Stimulated activated CD4-positive, alpha-beta T cell treated with anti-CD3 and anti-CD28 coated beads, Interleukin-15, amount 100 ng/mL, for 24 hours (primary cell): ENCODE measurements at places on chromosomes 12 and 14.
A peak's percentile ranks its signal among the peaks of the same experiment; 100 is the strongest.

DNA sequence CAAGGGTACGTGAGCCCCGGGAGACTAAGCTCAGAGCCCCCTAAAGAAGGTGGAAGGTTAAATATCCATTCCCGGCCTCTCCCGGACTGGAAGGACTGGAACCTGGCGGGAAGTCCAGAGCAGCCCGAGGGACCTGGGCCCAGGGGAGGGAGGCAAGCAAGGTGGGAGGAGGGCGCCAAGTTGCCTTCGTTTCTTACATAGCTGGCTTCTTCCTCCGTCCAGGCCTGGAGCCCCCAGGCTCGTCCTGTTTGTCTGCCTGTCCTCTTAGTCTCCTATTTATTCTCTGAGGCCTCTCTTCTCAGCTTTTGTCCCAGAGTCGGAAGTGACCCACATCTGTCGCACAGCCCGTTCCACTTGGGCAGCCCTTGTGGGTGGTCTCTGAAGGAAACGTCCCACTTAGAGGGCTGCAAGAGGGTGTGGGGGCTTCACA is 745 bp downstream of the PCK2 start:
- DNase-seq = peak; percentile 14

- DNase-seq = no peak
Measured at GRCh38 chr12:71558445-71558844, 105.2 kb downstream of the ZFC3H1 start.

GRCh38 chr14:80862541-80862940 is 79.0 kb downstream of the CEP128 start:
- no peak for DNase-seq

GRCh38 chr12:93865751-93866150 is 188.6 kb downstream of the CRADD start:
- DNase-seq = no peak
